Activated CD4-positive, alpha-beta T cell treated with anti-CD3 and anti-CD28 coated beads, Interleukin-10, Interleukin-2, amounts not matched to agents 100 ng/mL and 50 ng/mL, durations not matched to agents 16 hours and 8 hours (primary cell): ENCODE measurements at places on chromosomes 7 and 10.

GRCh38 chr10:1613511-1613910 is 123.8 kb downstream of the ADARB2 start:
- DNase-seq = no peak

GRCh38 chr10:91820144-91820543 is 21.9 kb downstream of the TNKS2 start:
- no peak for DNase-seq

GRCh38 chr7:111081546-111082267 is 9.2 kb upstream of the LRRN3 start:
- peak; percentile 73 for DNase-seq

- DNase-seq = peak; percentile 32
Measured at GRCh38 chr7:5139998-5140397, 50.0 kb upstream of the WIPI2 start.

- DNase-seq = no peak
Measured at GRCh38 chr7:66905689-66906088, 15.3 kb upstream of the TMEM248 start.

- DNase-seq = no peak
Measured at GRCh38 chr10:6328699-6329423, 126.1 kb downstream of the PFKFB3 start.

DNA sequence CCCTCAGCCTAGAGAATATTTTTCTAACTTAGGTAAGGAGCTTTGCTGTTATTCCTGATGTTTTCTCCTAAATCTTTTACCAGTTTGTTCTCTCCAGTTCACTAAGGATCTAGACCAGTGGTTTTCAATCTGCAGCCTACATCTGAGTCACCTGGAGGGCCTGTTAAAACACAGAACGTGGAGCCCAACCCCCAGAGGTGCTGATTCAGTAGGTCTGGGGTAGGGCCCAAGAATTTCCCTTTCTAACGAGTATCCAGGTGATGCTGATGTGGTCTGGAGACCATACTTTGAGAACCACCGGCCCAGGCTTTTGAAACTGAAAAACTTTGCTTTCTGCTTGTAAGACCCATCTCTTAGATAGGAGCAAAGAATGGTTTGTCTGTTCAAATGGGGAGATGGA is 51.2 kb upstream of the KMT2E start:
- peak; percentile 41 for DNase-seq

DNA sequence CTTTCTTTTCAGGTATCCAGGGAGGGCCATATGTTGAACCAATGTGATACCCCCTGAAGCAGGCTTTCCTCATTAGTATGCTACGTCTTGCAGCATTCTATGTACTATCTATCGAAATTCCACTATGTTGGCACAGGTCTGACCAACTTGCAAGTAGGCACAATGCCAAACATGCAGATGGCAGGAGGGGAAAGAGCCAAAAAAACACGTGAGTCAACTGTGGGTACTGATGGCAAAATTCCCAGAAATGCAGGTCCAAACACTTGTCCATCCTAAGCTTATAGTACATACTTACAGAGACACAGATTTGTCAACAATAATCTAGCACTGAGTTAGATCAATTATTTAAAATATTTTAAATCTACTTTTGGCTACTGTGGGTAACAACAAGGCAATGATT is 394.9 kb downstream of the DGKB start:
- no peak for DNase-seq

- DNase-seq = no peak
Measured at GRCh38 chr7:68529221-68529620, 1069.1 kb upstream of the AUTS2 start.

DNA sequence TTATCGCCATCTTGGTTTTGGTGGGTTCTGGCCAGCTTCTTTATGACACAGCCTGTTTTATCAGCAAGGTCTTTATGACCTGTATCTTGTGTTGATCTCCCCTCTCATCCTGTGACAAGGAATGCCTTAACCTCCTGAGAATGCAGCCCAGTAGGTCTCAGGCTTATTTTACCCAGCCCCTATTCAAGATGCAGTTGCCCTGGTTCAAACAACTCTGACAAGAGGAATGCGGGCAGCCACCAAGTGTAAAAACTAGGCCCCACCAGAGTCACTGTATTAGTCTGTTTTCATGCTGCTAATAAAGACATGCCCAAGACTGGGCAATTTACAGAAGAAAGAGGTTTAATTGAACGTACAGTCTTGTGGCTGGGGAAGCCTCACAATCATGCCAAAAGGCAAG is 671.3 kb downstream of the SORCS1 start:
- DNase-seq = no peak

GRCh38 chr10:69061305-69062161 is 26.4 kb upstream of the SRGN start:
- DNase-seq = peak; percentile 53

DNA sequence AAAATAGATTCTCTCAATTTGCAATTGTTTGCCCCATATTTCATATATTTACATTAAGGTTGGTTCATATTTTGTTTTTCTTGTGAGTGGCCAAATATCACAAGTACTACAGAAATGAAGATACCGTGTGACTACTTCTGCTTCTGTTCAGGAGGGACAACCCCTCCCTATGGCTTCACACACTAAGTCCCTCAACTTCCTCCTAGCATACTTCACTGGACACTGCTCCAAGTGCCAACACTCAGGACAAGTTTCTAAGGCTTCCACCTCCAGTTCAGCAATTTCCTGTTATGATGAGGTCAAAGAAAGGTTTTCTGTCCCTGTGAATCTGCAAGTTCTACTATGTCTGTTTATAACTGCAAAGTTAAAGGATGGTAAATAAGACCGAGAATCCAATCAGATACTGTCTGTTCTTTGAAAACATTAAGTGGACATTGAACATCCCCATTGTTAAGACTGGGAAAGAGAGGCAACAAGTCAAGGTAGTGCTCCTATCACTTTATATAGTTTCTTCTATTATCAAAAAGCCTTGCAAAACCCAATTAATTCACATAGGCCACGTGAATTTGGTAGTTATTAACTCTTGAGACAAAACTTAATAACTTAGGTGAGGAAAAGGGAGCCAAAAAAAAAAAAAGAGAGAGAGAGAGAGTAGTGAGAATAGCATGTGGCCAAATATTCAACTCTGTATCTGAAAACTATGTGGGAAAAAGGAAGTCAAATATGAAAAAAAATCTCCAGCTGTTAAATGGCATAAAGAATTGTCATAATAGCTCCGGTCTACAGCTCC is 81.3 kb upstream of the DKK1 start:
- no peak for DNase-seq

GRCh38 chr10:29719281-29719675 is 84.5 kb upstream of the SVIL start:
- DNase-seq = no peak

GRCh38 chr10:519716-520401 is 169.6 kb downstream of the DIP2C start:
- no peak for DNase-seq

DNA sequence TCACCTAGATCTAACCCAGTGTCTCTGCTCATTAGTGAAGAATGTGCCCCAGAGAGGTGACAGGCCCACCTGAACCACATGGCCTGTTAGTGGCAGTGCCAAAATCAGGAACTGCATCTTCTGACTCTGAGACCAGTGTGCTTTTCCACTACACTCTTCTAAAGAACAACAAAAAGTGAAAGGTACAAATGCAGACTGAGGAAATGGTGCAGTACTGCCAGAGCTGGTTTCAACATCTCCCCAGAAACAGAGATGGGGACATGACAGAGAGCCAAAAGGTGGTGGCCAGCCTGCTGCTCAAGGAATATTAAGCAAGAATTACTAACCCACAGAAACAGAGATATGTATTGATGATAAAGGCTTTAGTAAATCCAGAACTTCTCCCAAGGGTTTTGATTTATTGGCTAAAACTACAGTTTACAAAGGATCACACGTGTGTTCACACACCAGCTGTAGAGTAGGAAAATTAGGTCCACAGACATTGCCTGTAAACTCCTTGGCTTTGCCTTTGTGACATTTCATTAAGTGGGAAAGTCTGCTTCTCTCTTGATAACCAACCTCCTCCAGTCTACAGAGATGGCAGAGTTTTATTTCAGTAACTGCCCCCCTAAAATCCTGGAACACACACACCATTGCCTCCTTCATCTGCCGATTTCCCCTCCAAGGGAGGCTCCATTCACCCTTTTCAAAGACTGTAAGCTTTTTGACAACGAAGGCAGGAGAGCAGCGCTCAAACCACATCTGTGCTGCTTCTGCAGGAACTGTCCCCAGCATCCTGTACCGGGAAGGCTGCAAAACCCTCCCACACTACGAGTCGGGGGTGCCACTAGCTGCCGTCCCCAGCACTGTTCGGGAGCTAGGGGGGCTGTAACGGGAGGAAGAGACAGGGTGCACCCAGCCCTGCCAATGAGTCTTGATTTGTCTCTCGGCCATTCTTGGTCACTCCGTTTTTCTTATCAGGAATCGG is 29.8 kb downstream of the GSDME start:
- peak; percentile 10 for DNase-seq

DNA sequence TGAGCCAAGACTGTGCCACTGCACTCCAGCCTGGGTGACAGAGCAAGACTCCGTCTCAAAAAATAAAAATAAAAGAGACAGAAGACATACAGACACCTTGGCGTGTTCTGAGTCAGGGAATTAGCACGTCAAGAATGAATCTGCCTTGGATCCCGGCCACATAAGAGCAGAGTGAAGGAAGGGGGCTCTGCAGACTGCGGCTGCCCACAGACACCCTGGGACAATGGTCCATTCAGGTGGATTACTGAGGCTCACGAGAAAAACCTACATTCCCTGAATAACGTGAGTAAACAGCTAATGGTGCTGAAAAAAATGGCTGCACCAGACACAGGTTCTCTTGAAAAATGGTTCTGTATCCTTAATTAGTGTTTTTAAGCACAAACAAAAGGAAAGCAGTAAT is 100.1 kb upstream of the FGFR2 start:
- DNase-seq = no peak

DNA sequence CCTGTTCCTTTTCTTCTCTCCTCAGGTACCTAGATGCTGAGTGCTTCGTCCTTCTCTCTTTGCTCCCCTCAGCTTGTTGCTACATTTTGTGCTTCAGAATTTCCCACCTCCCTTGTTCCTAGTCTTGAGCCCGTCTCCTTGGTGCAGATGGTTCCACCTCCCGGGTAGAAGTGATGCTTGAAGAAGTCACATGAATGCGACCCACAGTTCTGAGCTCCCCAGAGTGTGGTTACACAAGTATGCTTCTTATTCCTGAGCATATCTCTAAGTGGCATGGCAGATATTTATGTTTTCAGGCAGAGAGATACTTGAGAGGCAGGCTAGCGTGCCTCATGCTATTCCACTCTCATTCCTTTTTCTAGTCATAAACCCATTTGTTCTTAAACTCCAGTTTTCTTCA is 34.0 kb downstream of the INPP5F start:
- DNase-seq = no peak

GRCh38 chr10:112475575-112476218 is 28.7 kb downstream of the VTI1A start:
- no peak for DNase-seq

DNA sequence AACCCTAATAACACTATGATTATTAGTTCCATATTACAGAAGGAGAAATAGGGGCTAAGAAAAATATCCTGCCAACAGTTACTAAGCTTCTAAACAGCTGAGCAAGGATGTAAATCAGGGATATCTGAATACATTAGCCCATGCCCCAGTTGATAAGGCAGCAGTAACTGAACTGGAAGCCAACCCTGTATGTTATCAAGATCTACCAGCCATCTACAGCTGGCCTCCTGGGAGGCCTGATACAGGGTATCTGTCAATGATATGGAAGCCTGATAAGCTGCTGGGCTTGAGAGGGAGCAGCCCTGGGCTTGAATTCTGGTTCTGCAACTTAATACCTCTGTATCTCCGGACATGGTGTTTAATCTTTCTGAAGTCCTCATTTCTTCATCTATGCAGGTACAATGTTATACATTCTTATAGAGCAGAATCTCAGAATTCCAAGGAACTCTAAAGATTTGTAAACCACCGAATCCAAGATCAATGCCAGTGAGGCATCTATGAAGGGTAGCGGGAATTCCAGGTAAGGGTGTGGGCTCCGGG is 37.9 kb upstream of the AFAP1L2 start:
- DNase-seq = no peak

GRCh38 chr7:37062560-37062859 is 338.2 kb upstream of the AOAH start:
- no peak for DNase-seq

DNA sequence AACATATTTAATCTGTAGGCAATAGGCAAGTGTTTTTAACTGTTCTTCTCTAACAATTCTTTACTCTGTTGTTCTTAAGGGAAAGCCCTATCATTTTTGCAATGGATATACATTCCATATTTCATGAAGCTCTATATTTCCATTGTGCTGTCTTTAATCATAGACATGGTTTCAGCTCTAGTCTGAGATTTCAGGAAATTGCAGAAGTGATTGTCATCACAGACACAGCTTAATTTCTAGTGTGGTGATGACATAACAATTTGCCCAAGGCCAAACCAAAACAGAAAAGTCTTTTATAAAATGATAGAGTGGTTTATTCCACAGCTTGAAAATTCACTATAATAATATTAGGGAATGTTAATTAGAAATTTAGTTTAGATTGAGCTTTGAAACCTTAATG is 494.1 kb upstream of the SEMA3A start:
- no peak for DNase-seq
